Stimulated activated CD4-positive, alpha-beta T cell treated with anti-CD3 and anti-CD28 coated beads, Interleukin-1b, Interleukin-23, amount 100 ng/mL, for 1 hour (primary cell): ENCODE measurements at places on chromosomes 2 and 18.

DNA sequence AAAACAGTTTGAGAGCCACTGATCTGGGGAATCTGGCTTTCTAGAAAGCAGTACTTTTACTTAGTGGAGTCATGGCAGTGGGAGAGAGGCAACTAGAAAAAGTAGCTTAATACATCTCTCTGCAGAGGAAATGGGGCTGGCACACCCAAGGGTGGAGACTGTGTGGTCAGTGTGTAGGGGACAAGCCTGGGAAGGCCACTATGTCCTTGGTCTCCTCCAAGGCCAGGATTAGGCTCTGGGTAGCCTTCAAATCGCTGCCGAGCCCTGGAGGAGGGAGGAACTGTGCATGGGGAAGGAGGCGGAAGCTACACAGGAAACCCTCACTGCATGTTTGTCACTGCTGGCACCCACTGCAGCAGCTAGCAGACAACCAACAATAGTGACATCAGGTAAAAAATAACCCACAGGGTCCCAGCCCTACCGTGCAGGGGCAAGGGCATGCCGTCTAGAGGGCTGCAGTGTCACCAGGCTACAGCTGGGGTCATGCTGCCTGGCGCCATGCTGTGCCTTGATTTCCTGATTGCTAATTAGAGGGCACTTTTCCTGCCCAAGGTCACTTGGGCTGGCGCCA is 34.8 kb downstream of the LBH start:
- no peak for DNase-seq

DNA sequence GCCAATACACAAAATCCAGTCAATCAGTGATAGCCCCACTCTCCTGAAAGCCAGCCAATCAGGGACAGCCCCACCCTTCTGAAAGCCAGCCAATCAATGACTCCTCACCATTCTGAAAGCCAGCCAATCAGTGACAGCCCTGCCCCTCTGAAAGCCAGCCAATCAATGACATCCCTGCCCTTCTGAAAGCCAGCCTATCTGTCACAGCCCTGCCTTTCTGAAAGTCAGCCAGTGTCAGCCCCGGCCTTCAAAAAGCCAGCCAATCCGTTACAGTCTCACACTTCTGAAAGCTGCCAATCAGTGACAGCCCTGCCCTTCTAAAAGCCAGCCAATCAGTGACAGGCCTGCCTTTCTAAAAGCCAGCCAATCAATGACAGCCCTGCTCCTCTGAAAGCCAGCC is 95.9 kb upstream of the HDAC4 start:
- DNase-seq, result no peak

- no peak for DNase-seq
Observed at GRCh38 chr2:37711308-37711731, 39.9 kb upstream of the CDC42EP3 start.

DNA sequence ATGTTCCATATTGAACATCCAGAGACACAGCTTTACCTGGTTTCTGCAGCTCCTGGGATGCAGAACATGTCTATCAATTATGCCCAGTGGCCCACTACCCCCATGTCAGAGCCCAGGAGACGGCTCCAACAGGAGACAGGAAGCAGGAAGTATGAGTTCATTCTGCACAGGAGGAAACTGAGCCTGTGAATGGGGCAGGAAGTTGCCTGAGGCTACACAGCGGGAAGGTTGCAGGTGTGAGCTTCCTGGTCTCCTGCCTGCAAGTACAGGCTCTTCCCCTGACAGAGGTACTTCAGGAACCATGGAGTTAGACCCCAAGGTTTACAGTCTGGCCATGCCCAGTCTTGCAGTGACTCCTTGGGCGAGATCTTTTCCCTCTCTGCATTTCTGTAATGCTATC is 2.8 kb upstream of the BOK start:
- DNase-seq, result no peak

GRCh38 chr2:236859908-236860307 is 225.8 kb upstream of the COPS8 start:
- no peak for DNase-seq

- no peak for DNase-seq
Observed at GRCh38 chr18:32349728-32350395, 120.8 kb downstream of the GAREM1 start.

DNA sequence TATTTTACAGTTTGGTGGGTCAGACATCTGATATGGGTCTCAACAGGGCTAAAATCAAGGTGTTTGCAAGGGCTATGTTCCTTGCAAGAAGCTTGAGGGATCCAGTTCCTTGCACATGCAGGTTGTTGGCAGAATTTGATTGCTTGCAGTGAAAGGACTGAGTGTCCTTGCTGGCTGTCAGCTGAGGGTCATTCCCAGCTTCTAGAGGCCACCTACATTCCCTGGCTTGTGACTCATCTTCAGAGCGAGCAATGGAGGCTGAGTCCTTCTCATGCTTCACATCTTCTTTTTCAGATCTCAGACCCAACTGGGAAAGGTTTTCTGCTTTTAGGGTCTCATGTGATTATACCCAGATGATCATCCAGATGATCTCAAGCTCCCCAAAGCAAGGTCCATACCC is 12.4 kb downstream of the MEX3C start:
- no peak for DNase-seq

- DNase-seq, result no peak
Observed at GRCh38 chr18:54147439-54147838, 77.0 kb downstream of the MBD2 start.

GRCh38 chr2:33217406-33217805 is 259.0 kb upstream of the RASGRP3 start:
- no peak for DNase-seq

DNA sequence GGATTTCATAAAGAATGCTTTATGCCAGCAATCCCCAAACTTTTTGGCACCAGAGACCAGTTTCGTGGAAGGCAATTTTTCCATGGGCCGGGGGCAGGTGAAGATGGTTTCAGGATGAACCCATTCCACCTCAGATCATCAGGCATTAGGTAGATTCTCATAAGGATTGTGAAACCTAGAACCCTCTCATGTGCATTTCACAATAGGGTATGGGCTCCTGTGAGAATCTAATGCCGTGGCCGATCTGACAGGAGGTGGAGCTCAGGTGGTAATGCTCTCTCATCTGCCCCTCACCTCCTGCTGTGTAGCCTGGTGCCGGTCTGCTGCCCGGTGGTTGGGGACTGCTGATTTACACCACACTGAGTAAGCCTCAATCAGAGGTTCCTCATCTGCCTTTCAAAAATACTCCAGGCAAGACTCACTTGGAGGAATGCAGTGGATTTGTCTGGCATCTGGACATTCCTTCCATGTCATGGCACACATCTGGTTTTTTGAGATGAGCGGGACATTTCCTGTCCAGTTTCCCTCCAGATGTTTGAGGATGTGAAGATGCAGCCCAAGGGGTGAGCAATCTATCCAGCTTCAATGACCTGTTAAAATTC is 185.8 kb downstream of the VAPA start:
- no peak for DNase-seq

- DNase-seq, result no peak
Observed at GRCh38 chr2:54396107-54396506, 60.0 kb upstream of the SPTBN1 start.

GRCh38 chr2:149334156-149334555 is 3.8 kb downstream of the LYPD6 start:
- DNase-seq, result no peak

GRCh38 chr18:13241893-13242175 is 23.3 kb downstream of the LDLRAD4 start:
- no peak for DNase-seq

GRCh38 chr2:627340-627709 is 49.9 kb downstream of the TMEM18 start:
- DNase-seq, result no peak

GRCh38 chr18:63850020-63850419 is 37.5 kb upstream of the SERPINB2 start:
- no peak for DNase-seq

DNA sequence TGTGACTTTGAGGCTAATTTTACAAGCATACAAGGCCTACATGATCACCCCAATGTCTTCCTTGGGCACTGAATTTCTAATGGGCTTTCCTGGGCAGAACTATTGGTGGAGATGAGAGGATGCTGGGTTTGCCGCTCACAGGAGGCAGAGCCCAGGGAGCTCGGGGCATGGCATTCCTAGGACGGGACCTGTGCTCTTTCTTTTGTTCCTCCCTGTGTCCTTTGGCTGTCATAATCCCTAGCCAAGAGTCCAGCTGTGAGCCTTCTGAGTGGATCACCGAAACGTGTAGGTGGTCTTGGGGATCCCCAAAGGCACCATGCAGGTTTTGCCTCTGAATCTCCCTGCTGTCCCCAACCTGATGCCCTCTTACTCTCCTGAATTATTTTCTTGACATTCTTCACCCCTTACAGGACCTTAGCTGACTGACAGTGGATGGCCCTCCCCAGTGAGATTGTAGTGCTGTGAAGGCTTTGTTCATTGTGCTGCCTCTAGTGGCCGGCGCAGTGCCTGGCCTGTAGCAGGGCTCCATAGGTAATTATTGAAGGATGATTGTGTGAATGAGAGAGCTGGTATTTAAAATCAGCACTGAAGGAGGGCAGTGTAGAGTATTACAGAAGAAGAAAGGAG is 221.9 kb downstream of the ZNF407 start:
- no peak for DNase-seq

GRCh38 chr18:52287151-52287550 is 52.8 kb upstream of the DCC start:
- no peak for DNase-seq

- no peak for DNase-seq
Observed at GRCh38 chr2:3630631-3631030, 27.4 kb upstream of the ALLC start.

GRCh38 chr2:146461068-146461467 is 1383.8 kb upstream of the ACVR2A start:
- DNase-seq, result no peak
